ENCODE measurements at places on chromosomes 3 and 15. TPM values are rescaled to one million over a fixed set of nuclear protein-coding genes. Genes with fewer than 3 reads are reported as not detected.
A peak's percentile ranks its signal among the peaks of the same experiment; 100 is the strongest.

GRCh38 chr3:17478673-17479072 is 263.8 kb downstream of the TBC1D5 start:
- peak; percentile 61 for ATAC-seq

DNA sequence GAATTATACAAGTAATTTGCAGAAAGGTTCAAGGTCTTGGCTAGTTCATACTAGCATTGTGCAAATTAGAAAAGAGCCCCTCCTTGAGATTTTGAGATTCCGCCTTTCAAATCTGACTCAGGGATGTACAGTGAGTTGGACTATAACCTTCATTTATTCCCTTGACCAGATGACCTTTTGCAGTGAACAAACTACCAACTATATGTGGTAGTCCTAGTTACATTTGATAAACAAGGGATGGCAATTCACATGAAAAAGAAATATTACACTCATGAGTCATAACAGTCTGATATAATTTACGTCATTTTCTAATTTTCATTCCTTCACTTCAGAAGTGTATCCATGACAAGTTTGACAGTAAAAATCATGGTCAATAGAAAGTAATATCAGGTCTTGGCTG is 860.4 kb downstream of the ROBO1 start:
- ATAC-seq: no peak

Gene CERS3
- 120 TPM for total RNA-seq

GRCh38 chr3:126959921-126960603 is 22.9 kb upstream of the PLXNA1 start:
- ATAC-seq: peak; percentile 19

DNA sequence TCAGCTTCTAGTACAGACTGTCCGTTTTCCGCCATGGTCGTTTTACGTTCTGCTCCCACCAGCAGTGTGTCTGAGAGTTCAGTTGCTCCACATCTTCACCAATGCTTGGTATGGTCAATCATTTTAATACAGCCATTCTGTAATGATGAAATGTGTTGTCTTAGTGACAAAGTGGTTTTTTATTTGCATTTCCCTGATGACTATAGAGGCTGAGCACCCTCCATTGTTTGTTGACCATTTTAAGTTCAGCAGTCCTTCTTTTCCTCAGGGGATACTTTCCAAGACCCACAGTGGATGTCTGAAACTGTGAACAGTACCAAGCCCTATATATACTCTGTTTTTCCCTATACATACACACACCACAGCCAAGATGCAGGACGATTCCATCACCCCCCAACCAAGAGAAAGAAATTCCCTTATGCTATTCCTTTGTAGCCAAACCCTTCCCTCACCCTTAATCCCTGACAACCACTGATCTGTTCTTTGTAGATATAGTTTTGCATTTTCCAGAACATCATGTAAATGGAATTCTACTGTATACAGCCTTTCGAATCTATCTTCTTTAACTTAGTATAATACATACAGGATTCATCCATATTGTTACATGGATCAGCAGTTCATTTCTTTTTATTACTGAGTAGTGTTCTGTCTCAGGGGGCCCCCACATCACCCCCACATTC is 55.9 kb downstream of the C3orf20 start:
- ATAC-seq: no peak

- ATAC-seq: no peak
These were observed 18.5 kb upstream of the ZNF609 start for GRCh38 chr15:64441852-64442251.

GRCh38 chr3:32414522-32415202 is 23.0 kb downstream of the CMTM7 start:
- peak; percentile 48 for ATAC-seq

DNA sequence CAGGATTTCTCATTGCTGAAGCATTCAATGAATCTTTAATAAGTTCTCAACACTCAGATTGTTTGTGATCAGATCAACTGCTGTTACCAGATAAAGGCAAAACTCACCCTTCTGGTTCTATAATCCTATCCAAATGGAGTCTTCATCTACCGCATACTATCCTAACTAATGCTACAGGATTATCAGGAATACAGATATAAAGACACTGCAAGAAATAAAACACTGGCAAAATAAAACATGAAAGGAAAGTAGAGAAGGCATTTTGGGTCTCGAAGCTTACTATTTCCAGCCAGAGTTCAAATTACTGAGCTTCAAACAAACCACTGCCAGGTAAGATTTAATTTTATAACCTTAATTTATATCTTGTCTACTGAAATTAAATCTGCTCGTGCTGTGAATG is 524 bp downstream of the CHRM5 start:
- ATAC-seq: no peak

DNA sequence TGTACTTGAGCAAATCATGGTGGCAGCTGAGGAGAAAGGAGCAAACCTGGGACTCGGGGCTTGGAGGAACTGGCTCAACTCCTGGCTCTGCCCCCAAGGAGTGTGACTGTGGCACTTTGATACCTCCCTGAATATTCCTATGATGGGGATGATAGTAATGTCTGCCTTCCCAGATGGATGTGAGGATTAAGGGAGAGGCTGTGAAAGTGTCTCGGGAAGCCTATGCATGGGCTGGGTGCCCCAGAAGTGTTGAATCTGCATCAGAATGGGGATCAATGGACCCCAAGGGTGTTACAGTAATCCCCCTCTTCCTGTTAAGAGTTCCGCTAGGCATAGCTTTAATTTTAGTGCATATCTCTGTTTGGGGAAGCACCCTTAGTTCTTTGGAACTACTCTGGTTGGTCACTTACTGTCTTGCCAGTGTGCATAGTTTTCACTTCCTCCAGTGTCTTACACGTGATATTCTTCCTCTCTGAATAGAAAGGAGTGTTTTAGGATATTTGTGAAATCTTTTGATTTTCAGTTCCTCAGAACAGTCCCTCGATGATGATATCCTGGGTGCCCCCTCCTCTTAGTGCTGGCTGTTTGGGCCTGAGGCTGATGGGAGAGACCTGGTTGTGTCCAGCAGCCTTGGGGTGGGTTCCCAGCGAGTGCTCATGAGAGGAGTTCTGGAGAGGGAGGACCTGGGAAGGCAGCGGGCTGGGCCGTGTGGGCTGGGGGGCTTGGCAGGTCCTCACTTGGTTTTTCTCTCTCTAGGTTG is 97.5 kb downstream of the CHDH start:
- no peak for ATAC-seq

- ATAC-seq: no peak
These were observed 115.1 kb downstream of the HERC1 start for GRCh38 chr15:63718590-63719035.

Gene BTD
- total RNA-seq: 8.3 TPM

GRCh38 chr3:60574046-60574769 is 677.0 kb downstream of the FHIT start:
- peak; percentile 47 for ATAC-seq

DNA sequence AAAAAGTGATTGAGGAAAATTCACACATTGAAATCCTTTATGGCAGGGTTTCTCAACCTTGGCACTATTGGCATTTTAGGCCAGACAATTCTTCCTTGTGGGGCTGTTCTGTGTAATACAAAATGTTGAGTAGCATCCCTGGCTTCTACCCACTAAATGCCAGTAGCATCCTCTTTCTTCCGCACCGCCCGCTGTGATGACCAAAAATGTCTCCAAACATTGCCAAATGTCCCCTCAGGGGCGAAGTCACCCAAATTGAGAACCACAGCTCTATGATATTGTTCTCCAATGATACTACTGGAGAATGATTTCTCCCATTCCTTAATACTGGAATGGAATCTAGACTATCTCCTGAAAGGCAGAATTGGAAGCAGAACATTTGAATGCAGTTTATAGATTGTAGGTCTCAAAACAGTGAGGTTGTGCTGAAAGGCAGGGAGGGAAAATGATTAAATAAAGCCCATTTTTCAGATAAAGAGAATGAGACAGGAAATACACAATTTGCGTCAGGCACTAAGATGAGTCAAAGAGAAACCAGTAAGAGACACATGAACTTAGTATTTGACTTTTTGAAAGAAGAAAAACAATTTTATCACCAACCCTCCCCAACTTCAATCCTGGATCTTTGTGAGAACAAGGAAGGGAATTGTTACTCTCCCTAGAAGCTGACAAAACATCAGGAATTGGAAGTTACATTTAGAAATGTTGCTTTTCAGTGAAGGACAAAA is 101.6 kb upstream of the TNIK start:
- no peak for ATAC-seq

Gene CYFIP1
- 118 TPM for total RNA-seq

Gene LYSMD2
- total RNA-seq: 6.1 TPM

Gene CCR3
- total RNA-seq: not detected

Gene ITGA11
- 0.48 TPM for total RNA-seq

DNA sequence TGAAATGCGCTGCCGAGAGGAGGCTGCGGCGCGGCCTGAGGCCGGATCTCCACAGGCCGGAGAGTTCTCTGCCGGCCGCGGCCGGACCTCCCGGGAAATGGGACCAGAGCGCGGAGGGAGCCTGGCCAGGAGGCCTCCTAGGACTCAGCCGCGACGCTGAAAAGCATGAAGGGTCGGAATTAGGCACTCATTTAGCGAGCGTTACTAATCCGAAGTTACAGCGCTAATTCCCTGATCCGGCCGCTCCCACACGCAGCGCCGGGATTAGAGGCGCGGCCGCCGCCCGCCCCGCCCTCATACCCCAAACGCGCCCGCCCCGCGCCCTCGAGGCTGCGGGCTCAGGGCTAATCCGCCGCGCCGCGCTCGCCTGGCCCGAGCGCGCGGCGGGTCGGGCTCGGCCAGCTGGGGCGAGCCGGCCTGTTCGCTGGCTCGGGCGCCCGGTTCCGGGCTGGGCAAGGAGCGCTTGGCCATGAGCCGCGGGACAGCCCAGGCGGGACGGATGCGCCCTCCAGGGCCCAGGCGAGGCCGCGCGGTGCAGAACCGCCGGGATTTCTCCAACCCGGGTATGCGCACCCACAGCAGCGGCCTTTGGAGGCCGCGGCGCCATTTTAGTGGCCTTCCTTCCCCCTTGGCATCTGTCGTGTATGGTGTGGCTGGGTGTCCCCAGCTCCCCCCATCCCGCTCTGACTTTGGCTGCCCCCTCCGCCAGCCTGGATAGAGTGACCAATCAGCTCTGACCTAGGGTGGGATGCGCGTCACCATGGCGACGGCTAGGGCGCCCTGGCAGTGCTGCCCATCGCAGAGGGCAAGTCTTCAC is 36.8 kb upstream of the POLG start:
- peak; percentile 63 for ATAC-seq

- ATAC-seq: peak; percentile 17
These were observed 11.5 kb downstream of the RBPMS2 start for GRCh38 chr15:64763874-64764273.

GRCh38 chr3:192706272-192706671 is 21.1 kb downstream of the FGF12 start:
- ATAC-seq: no peak

DNA sequence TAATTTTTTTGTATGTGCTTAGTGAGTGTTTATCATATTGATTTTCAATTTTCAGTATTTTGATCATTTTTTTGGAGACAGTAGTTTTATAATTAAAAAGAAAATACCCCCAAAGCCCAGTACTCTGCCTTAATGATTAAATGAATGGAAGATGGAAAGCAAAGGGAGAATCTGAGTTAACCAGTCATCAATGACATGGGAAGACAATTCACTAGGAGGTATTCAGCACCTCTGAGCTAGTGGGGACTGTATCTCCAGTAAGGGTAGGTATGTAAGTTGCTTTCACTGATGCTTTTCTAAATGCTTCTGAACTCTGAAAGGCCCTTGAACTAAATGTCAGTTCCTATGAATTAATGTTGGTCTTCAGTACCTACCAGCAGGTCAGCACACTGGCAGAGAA is 590.4 kb upstream of the DPPA4 start:
- no peak for ATAC-seq

DNA sequence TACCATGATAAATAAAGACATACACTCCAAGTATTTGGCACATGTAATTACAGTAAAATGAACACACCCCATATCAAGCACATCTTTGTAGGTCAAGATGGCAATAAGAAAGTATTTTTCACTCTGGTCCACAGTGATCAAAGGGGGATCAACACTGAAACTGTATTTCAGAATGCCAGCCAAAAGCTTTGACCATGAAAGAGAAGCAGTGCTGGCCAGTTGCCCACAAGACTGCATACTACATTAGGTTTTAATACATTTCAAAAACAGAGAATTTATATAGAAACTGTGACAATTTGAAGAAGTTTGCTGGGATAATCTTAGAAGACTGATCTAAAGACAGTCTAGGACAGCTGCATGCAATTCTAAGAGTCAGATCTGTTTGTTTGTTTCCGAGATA is 1035.3 kb downstream of the FHIT start:
- ATAC-seq: no peak

DNA sequence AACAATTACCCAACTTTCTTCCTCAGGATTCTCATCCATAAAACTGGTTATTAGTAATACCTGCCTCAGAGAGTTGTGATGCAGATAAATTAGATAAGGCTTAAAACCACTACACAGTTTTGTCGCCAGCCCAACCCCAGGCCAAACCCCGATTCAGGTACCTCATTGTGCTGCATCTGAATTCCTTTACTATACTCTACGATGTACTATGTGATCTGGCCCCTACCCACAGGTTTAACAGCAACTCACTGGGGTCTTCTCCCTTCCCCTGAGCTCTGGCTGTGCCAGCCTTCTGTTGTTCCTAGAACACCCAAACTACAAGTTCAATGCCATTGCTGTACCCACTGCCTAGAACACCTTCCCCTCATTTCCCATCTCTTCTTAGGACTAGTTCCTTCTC is 64.6 kb downstream of the MYO5A start:
- no peak for ATAC-seq

DNA sequence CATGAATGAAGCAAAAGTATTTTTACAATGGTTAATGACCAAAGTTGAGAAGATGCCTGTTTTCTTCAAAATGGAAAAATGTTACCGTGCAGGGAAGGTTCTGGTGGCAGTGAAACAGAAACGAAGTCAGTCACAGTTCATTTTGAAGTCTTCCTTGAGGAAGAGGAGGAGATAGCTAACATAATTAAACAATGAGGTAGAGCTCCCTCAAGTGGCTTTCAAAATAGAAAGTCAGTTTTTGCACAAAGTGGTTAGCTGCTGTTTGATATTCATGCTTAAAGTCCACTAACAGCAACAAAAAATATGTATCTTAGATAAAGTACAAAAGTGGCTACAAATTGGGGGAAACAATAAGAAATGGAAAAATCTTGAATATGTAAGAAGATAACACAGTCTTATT is 87.3 kb downstream of the TFG start:
- no peak for ATAC-seq

Gene NME9
- not detected for total RNA-seq

DNA sequence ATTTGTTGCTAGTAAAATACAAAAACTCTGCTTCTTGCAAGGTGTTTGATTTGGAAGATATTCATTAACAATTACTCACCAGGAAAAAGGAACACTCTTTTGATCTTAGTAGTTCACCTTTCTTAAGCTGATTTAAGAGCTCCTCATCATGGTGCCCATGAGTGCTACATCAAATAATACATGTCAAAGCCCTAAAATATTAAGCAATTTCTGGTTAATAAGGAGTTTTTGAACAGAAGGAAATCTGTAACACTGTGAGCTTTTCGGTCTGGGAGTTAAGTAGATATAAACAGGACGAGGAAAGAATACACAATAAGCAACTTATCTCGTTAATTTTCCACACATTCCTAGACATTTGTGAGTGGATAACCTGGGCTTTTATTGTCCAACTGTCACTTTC is 83.9 kb upstream of the DCBLD2 start:
- ATAC-seq: no peak

Data from esophagus mucosa (tissue), 1 donor.